Uterus (tissue), 4 donors: ENCODE measurements at places on chromosomes 5 and 9.

GRCh38 chr9:93668261-93668871, 92.0 kb downstream of the PHF2 start:
- DNase-seq = peak; percentile 5

- no peak for DNase-seq
Measured at GRCh38 chr9:35749515-35750255, 598 bp downstream of the RGP1 start.

DNA sequence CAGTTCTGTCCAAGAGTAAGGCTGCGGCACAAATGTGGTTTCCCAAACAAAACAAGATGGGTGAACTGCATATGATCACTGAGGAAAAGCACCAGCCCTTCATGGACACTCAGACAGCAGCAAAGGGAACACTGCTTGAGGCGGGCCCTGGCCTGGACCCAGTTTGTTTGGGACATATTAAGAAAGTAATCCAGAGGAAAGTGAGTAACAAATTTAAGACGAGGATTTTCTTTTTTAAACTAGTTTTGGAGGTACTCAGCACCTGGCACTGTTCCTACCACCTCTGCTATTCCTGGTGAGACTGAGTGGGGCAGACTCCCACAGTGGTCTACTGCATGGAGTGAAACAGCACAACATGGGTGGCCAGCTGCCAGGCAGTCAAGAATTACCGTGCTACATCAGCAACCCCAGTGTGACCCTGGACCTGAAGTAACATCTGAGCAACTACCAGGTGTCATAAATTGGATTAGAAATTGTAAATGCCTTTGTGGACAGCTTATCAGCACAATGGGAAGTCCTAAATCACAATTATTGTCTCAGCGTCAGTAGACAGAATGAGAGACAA, 28.5 kb downstream of the P4HA2 start:
- no peak for DNase-seq

DNA sequence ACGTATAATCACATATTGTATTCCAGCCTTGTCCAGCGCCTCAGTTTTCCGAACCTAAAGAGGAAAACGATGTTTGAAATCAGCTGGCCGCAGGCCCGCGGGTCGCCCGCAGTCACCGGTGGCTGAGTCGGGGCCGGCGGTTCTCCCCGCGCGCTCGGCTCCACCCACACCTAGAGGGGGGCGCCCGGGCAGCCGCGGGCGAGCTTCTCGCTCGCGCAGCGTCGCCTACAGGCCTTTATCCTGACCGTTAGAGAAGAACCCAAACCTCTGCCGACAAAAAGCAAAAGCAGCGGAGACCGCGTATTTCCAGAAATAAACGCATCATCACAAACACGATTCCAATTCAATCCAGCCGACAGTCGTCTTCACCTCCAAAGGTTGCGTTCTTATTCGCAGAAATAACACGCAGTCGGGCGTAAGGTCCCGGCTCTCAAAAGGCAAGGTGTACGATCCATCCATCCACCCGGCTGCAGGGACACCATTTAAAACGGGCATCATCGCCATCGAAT, 725 bp upstream of the NIPBL start:
- DNase-seq = peak; percentile 70

- no peak for DNase-seq
Measured at GRCh38 chr5:155827949-155828348, 499.0 kb upstream of the SGCD start.

- DNase-seq = no peak
Measured at GRCh38 chr5:320524-321229, 837 bp upstream of the AHRR start.

- DNase-seq = no peak
Measured at GRCh38 chr9:12667892-12668291, 25.3 kb upstream of the TYRP1 start.

DNA sequence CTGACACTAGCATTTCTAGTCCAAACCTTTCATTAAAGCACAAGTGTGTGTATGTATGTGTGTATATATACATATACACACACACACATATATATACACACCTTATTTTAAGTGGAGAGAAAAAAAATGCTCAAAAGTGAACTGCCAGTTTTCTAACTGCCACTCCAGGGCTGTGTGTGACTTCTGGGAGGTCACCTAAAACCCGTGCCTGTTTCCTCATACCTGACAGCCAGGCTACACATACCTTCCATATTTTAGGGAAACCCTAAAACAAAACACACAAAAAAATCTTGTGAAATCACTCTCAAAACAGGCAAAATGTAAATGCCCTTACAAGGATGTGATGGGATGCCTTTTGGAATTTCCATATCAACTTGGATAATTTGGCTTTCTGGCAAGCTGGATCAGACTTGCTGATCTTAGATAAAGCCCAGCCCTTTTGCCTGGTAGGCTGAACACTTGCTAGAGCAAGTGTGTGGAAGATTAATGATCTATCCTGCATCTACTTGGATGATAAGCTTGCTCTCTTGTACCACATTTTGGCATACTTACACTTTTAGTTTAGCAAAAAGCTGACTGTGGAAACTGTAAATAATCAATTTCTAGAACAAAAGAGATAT, 127.8 kb downstream of the GNAQ start:
- no peak for DNase-seq
